Activated CD8-positive, alpha-beta T cell treated with anti-CD3 and anti-CD28 coated beads, Interleukin-2, amount 10 ng/mL, durations not matched to agents 7 days and 5 days (primary cell): ENCODE measurements at places on chromosomes 4 and X. TPM values are rescaled to one million over a fixed set of nuclear protein-coding genes. Genes with fewer than 3 reads are reported as not detected.

- peaks cover 12% of the 10 kb centered on the region for H3K4me1 ChIP-seq
- no peak overlapping the region for H3K4me3 ChIP-seq
- peaks cover 9% of the 10 kb centered on the region for H3K36me3 ChIP-seq
- no peak for DNase-seq
These were observed 173.8 kb upstream of the RPL34 start for GRCh38 chr4:108446556-108446955.

AKAP4 gene
- total RNA-seq: not detected

ASMT gene
- total RNA-seq: not detected

- H3K4me1 ChIP-seq: no peaks in the 10 kb centered on the region
- H3K36me3 ChIP-seq: no peaks in the 10 kb centered on the region
- H3K4me3 ChIP-seq: no peak overlapping the region
These were observed 99.8 kb upstream of the NOCT start for GRCh38 chr4:138915756-138916155.
